ENCODE measurements at places on chromosomes 3 and 15.
A peak's percentile ranks its signal among the peaks of the same experiment; 100 is the strongest.

- no peak for DNase-seq
Observed at GRCh38 chr3:150145659-150146058, 175.0 kb upstream of the PFN2 start.

DNA sequence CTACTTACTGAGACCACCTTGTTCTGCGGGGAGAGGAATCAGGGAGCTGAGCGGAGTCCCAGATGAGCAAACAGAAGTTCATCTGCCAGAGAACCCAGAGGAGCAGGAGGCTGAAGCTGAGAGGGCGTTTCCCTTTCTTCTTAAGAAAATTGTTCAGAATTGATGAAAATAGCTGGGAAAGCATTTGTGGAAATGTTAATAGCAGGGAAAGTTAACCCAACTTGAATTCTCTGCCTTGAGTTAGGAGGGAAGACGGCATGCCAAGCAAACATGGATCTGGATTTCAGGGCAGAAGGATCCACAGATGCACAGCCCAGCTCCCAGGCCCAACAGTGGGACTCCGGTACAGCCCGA lies 23.2 kb downstream of the CRABP1 start:
- no peak for DNase-seq

- DNase-seq: no peak
Observed at GRCh38 chr3:42410370-42411131, at the start of gene LYZL4. Gene LYZL4, minus strand, starts transcription at chr3:42410610. Its CDS starts 3,359 bp downstream, at chr3:42407251.

GRCh38 chr3:155890671-155891190 lies 20.3 kb downstream of the GMPS start:
- DNase-seq: peak; percentile 18

DNA sequence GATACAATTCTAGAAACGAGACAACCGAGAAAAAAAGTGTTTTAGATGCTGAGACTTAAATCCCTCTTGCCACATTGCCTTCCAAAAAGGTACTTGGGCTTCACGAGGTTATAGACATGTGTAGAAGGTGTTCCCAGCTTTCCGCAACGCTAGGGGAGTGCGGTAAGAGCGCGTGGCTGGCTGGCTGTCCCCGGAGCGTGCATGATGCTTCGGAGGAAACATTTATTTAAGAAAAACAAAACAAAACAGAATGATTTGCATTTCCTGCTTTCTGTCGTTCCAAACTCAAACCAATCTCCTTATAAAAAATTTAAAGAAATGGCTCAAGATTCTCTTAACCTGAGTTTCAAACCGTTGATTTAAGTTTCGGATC lies 841 bp downstream of the SLC6A20 start:
- no peak for DNase-seq

- DNase-seq: no peak
Observed at GRCh38 chr3:71208211-71209095, 375.1 kb downstream of the FOXP1 start.

DNA sequence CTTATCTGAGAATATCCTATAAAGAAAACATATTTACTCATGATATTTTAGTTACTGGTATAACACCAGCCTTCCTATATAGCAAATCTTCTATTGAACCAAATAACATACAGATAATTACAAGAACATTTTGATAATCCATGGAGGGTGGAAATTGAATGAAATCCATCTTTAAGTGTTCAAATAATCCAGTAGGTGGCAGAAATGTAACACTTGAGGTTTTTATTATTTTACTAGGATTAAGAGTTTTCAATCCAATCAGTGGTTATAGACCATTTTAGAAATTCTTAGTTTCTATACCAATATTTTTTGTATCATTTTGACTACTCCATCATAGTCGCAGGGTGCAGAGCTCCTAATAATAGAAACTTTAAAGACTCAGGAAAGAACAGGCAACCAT lies 101.9 kb upstream of the KCNH8 start:
- DNase-seq: peak; percentile 30

DNA sequence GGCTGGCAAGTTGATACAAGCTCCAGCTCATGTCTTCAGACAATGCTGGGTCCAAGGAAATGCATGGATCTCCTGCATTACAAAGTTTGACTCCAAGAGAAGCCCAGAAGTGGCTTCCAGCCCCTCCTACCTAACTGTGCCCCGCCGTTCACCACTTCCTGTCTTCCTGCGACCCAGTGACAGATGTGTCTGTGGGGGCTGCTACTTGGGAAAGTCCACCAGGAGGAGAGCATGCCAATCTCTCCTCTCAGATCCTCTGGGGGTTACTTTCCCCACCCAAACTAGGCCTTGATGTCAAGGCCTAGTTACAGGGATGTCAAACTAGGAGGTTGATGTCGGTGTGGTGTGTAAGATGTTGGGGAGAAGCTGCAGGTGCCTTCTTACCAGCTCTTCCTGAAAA lies 133.6 kb upstream of the RASGRP1 start:
- no peak for DNase-seq

DNA sequence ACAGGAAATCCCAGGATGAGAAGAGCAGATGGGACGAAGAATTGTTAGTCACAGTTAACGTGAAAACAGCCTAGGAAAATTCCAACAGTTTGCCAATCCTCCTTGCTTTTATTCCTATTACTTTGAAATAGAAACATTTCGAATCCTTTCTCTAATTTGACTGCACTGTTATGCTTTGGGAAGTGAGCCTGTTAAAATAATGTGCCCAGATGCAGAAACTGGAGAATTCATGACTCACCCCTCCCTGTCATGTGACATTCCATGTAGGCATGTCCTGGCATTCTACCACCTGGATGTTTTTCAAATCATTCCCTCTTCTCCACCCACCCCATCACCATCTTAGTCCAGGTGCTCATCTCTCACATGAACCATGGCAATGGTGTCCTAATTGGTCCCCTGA lies 107.3 kb downstream of the MINAR1 start:
- DNase-seq: no peak

DNA sequence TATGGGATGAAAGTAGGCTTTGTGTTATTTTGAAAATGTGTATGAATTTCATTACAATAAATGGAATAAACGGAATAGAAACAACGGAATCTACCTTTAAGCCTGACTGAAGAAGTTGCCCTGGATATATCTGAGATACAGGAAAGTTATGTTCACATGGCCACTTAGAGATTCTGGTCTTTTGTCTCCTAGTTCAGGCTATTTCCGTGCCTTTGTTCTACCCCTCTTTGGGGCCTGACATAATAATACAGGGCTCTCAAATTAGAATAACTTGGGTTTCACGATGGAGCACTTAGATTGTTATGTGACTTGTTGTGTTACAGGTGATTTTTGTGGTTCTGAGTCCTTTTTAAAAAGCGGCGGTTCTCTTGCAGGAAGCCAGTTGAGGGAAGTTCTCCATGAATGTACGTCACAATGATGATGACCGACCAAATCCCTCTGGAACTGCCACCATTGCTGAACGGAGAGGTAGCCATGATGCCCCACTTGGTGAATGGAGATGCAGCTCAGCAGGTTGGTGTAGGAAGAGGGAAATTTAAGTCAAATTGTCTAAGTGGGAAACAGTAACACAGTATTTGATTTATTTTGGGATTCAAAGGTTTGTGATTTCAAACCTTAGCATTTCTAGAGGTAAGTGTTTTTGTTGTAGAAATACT lies 72.8 kb downstream of the FNDC3B start:
- DNase-seq: no peak

DNA sequence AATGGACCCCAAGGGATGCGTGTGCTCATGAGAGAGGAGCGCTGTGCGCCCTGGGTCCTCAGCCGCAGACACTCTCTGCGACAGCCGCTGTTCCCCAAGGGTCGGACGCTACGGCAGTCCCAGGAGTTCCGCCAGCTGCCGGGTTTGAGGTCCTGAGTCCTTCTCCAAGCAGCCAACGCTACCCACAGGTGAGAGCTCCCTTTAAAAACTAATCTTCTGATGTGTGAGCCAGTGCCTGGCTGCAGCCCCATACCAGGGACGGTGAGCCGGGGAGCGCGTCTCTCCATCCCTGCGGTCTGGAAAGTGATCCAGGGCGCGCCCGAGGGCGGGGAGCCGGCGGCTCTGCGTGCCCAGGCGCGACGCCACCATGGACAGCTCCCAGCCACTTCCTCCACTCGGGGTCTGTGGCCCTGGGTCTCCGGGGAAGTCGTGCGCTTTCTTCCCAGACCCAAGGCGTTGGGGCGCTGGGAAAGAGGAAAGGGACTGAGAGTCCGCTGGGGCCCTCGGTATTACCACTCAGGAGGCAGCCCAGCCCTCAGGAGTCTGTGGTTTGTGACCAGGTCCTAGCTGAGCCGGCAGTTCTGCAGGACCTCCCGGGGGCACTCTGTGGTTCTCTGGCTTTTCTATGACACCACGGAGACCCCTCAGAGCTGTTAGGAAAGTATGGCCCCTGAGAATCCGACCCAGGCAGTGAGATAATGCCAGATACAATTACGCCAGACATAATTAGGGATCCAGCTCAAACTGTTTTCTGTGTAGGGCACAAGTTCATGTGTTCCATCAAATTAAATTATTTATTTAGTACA lies 1.4 kb downstream of the CEMIP start:
- no peak for DNase-seq

DNA sequence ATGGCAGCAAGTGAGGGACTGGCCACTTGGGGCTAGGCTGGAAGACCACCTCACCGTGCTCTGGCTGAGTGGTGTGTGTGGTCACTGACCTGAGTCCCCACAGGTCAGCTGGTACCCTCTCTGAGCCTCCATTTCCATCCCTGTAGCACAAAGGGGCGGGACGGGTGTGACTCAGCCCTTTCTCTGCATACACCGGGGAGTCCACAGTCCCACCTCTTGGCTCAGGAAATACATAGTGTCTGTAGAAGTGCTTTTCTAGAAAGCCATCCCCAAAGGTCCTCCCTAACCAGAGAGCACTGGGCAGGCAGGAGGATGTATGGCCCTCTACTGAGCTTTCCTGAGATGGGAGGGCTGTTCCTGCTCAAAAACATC lies 27.2 kb downstream of the WNT7A start:
- no peak for DNase-seq

GRCh38 chr3:30259730-30260129 lies 346.7 kb upstream of the TGFBR2 start:
- DNase-seq: no peak

GRCh38 chr3:126264952-126265351 lies 84.6 kb upstream of the ALDH1L1 start:
- DNase-seq: no peak

GRCh38 chr3:59425371-59425770 lies 375.5 kb upstream of the CFAP20DC start:
- no peak for DNase-seq

DNA sequence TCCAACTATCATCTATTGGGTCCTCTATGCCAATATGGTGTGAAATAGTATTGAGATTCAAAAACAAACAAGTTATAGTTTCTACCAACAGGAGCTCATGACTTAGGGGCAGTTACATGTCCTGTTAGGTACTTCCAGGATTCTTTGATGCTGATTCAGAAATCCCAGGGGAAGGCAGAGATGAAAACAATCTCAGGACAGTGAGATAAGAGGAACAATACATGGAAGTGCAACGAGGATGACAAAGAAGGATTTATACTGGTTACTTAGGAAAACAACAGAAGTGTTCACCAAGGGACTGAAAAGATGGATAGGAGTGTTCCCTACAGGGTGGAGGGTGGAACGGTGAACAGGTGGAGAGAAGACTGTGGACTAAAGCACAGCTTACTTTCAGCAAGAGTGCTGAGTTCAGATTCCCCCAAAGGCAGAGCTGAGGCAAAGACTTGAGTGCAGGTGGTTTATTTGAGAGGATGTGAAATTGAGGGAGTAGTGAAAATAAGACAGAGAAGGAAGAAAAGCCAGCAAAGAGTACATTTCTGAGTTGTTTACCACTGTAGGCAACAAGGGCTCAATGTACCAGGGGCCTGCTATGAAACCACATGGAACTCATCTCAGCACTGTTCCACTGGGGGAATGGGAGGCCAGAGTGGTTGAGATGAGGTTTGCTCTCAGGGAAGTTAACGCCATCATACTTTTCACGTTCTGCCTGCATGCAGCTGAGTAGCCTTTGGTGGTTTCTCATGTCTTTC lies 68.1 kb downstream of the TRIM69 start:
- no peak for DNase-seq

DNA sequence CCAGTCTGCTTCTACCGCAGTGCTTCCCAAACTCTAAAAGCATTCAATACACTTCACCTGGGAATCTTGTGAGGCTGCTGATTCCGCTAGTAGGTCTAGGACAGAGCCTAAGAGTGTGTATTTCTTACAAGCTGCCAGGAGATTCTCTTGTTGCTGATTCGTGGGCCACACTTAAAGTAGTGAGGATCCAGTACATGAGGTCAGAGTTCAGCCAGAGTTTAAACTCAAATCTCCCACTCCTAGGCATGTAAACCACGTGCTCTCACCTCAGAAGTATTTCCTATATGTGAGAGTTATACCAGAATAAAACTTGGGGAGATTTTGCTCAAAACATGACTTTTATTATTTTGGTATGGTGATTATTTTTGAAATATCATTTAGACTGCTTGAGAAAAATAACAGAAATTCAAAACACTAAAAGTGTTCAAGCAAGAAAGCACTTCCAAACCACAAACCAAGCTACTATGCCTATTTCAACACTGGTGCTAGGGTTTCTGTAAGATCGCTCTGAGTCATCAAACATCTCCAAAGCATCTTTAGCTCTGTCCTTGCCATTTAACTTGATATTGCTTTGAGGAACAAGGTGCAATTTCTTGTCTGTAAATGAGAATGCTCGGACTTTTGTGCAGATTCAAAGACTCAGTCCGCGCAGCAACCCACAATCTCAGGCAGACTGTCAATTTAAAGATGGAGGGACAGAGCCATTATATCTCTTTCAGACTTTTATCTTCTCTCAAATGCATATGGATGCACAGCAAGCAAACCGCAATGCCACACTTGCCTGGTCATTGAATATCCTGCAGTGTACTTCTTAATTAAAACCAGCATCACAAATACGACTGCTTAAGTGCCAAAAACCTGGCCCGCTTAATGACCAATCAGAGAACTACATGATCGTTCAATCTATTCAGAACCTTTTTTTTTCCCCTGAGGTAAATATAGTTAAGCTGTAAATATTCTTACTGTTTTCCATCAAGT lies 59.8 kb downstream of the AGTR1 start:
- DNase-seq: no peak

DNA sequence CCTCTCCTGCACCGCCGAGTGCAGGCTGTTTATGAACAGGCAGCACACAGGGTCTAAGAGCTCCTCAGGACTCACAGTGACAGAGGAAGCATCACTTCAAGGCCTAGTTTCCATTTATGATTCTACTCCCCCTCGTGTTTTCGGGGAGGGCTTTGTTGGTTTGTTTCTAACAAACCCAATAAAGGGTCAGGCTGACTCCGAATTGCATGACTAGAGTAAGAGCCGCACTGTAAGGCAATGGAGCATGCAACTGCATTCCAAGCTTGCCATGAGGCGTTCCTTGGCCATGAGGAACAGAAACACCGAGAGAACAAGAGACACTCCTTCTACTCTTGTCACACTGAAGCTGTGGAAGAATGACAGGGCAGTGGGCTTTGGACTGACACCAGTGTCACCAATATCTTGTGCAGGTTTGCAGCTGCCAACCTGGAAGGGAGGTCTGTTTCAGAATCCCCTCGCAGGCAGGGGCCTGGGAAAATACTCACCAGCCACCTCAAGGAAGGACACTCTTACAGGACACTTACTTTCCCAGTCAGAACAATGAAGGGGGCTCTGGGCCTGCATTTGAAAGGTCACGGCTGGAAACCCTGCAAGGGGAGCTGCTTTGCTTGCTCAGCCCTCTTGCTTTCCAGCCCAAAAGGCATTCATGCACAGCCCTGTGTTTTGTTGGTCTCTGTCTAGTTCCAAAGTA lies 96.8 kb downstream of the ADAMTS17 start:
- no peak for DNase-seq

Measured in pons (tissue), 1 donor.